ENCODE measurements at places on chromosomes 7 and 10.

DNA sequence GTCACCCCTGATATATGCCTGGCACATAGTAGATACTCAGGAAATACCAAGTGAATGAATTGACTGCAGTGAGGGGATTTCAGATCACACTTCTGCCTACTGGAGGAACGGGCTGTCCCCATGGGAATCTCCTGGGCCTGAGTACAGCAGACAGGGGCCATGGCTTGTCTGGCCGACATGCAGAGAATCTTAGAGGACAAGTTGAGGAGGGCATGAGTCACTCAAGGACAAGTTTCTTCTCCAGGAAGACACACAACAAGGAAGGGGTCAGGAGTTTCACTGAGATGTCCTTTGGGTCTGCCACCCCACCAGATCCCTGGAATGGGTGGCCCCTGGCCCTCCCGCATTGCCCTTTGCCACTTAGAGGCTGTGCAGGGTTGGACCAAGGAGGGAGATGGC, 20.7 kb downstream of the PLPP4 start:
- DNase-seq, result no peak

- no peak for DNase-seq
Measured at GRCh38 chr10:125002047-125002422, 60.1 kb downstream of the ZRANB1 start.

- DNase-seq, result no peak
Measured at GRCh38 chr10:132580143-132580542, 42.6 kb downstream of the INPP5A start.

GRCh38 chr10:697097-697875, 7.8 kb upstream of the DIP2C start:
- DNase-seq, result no peak

DNA sequence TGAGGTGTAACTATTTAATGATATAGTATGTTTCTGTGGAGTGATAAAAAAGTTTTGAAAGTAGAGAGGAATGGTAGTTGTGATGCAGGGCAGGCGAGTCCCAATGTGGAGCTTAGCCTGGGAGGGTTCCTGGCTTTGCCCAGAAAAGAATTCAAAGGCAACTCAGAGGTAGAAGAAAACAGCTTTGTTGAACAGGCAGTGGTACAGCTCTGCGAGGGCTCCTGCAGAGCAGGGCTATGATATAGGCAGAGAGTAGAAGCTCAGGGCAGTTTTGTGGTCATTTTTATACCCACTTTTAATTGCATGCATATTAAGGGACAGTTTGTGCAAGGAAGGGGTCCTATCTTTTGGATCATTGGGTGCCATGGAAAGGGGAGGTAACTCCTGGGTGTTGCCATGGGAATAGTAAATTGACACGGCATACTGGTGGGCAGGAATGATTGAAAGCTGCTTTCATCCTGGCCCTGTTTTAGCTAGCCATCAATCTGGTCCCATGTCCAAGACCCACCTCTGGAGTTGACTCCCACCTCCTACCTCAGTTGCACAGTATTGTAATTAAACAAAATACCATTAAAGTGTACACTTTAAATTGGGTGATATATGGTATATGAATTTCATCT, 12.4 kb downstream of the CYP2C8 start:
- DNase-seq, result no peak

- no peak for DNase-seq
Measured at GRCh38 chr7:135441791-135442190, 68.1 kb downstream of the CNOT4 start.

Measured in naive thymus-derived CD8-positive, alpha-beta T cell (primary cell).